ENCODE measurements at places on chromosomes 7 and 10.

- no peak for DNase-seq
Measured at GRCh38 chr7:962401-963081, 8.1 kb upstream of the ADAP1 start.

DNA sequence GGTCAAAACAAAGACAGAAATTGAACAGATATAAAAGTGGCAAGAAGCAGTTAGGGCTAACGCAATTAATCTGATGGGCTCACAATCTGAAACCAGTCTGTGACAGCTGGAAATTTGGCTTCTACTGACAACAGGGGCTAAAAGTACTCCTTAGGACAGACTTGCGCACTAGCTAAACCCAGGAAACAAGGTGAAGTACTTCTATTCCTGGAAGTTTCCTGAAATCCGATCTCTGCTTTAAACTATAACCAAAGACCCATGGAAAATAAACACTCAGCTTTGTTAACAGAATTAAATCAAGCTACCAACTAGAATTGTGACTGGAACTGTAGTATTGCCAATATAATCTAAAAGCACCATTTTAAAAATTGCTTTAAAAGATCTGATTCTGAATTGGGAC, 520.2 kb upstream of the ZWINT start:
- no peak for DNase-seq

DNA sequence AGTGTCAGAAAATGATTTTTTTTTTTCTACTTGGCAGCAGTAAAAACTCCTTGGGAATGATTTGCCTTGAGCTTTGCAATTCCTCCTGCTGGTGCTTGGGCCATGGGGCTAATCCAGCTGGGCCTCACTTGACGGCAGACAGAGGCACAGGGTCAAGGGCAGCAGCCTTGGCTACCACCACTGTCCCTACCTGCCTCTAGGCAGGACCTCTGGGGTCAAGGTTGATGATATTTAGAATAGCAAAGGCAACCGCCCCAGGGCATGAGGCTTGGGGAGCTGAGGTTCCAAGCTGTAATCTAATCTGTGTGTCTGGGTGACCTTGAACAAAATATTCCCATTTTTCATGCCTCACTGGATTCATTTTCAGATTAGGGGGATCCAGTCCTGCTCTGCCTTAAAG, 327.4 kb downstream of the PLXNA4 start:
- DNase-seq, result no peak

GRCh38 chr10:9634466-9634865, 1383.2 kb upstream of the CELF2 start:
- no peak for DNase-seq

GRCh38 chr7:44771358-44771757, 22.7 kb downstream of the ZMIZ2 start:
- no peak for DNase-seq
